Myometrial cell (primary cell): ENCODE measurements at places on chromosomes 12 and 14. TPM values are rescaled to one million over a fixed set of nuclear protein-coding genes. Genes with fewer than 3 reads are reported as not detected.

Gene HCAR3
- not detected in 2 replicates for total RNA-seq

Gene CLEC4C
- total RNA-seq: not detected in 2 replicates

Gene SPX
- total RNA-seq: 0.89 and 1.2 TPM in 2 replicates

Gene STAC3
- total RNA-seq: 0.18 TPM in 1 of 2 replicates, not detected in the other

Gene SNRPF
- total RNA-seq: 9.5 and 13.1 TPM in 2 replicates

Gene HOTAIR
- 1.4 TPM in 2 replicates for total RNA-seq

Gene PRKD1
- 7.2 and 7.3 TPM in 2 replicates for total RNA-seq

Gene GPR68
- total RNA-seq: under 0.01 TPM in 1 of 2 replicates, not detected in the other

Gene KRT73
- not detected in 2 replicates for total RNA-seq

Gene PTPN11
- total RNA-seq: 85.6 and 87.6 TPM in 2 replicates

Gene TEX52
- not detected in 2 replicates for total RNA-seq

Gene RPS6KL1
- total RNA-seq: 1.1 and 2.6 TPM in 2 replicates

Gene SOX5
- 6.2 and 6.6 TPM in 2 replicates for total RNA-seq

Gene JPH4
- total RNA-seq: not detected in 2 replicates
